ENCODE measurements at places on chromosomes 7 and 10.

DNA sequence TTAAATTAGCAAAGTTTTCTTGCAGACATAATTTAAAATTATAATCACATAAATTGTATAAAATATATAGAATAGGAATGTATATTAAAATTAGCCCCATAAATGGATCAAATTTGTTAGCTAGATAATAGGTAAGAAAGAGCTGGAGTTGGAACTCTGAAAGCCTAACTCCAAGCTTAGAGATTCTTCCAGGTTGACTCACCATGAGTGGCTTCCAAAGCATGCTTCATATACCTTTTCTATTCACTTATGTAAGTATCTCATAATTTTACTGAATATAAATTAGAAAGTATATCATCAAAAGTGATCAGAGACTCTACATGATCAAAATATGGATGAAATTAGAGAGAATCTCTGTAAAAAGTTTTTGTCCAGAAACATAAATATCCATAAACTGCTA is 320.7 kb upstream of the MAGI2 start:
- DNase-seq, result no peak

- DNase-seq, result no peak
Observed at GRCh38 chr7:118349604-118350003, 125.1 kb downstream of the ANKRD7 start.

DNA sequence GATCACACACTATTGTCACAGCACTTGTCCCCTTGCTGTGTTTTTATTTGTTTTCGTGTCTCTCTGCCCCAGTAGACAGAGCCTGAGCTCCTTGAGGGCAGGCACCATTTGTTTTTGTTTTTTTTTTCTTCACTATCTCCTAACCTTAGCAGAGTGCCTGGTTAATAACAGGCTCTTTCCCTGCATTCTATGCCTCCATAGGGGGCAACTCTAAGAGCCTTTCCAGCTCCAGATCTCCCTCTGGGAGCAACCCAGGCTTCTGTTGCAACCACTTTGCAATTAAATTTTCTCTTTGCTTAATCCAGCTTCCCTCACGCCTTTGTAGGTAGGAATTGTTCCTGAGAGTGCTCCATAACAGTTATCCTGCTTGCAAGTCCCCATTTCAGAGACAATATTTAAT is 148.4 kb downstream of the PLXDC2 start:
- no peak for DNase-seq

- DNase-seq, result no peak
Observed at GRCh38 chr10:106565546-106565945, 599.0 kb downstream of the SORCS1 start.

DNA sequence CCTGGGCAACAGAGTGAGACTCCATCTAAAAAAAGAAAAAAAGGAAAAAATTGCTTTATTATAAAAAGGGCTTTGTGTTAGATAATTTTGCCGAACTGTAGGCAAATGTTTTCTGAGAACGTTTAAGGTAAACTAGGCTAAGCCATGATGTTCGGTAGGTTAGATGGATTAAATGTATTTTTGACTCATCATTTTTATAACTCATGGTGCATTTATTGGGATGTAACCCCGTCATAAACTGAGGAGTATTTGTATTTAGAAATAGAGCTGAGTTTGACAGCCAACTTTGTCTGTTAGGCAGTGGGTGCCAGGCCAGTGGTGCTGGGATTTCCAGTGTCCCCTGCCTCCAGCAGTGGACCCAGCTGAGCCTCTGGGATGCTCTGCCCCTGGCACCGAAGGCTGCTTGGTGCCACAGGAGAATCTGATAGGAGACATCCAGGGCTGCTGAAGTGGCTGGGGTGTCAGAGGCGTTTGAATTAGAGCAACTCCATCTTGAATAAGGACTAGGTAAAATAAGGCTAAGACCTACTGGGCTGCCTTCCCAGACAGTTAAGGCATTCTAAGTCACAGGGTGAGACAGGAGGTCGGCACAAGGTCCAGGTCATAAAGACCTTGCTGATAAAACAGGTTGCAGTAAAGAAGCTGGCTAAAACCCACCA is 114.9 kb upstream of the EEPD1 start:
- no peak for DNase-seq

GRCh38 chr10:85635650-85636049 is 730.9 kb downstream of the GRID1 start:
- DNase-seq, result no peak

DNA sequence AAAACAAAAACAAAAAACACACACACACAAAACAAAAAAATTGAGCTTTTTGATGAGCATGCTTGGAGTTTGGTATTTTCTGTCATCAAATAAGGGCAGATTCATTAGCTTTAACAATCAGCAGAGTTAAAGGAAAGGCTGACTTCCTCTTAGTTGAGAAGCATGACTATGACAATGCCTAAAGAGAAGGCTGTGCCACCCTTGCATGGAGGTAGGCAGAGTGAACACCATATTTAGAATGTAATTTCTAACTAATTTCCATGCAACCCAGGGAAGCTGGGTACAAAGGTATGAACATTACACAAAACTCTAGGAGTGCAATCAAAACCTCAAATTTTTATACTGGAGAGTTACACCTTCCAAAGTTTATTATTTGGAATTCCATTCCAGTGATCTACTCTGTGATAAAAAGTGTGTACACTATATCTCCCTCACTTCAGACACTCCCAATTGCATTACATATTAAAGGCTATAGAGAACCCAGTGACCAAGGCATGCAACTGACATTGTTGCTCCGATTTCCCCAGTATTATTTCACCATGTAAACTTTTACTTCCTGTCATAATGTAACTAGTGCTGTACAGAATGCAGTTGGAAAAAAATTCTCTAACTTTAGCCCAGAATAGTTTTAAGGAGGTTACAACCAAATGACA is 9.4 kb upstream of the CYCS start:
- DNase-seq, result no peak

DNA sequence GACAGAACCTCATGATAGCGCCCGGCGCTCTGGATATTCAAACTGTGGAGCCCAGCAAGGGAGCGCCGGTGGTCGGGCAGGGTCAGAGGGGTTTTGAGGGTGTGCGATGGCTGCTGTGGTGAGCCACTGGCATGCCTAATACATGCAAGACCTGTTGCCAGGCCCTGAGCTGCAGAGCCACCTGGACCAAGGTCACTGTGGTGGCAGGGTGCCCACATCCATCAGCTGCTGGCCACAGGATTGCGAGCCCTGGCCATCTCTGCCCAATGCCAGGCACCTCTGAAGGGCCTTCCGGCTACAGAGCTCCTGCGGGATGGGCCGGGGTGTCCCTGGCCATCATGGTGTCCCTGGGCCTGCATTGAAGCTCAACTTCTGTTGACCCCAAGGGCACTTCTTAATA is 123.0 kb upstream of the TNRC18 start:
- DNase-seq, result no peak

- peak; percentile 66 for DNase-seq
Observed at GRCh38 chr7:152462995-152463708, 27.3 kb upstream of the KMT2C start.

- no peak for DNase-seq
Observed at GRCh38 chr7:106134241-106134640, 22.1 kb upstream of the SYPL1 start.

GRCh38 chr10:63068246-63068645 is 64.9 kb upstream of the NRBF2 start:
- DNase-seq, result no peak

GRCh38 chr10:33739031-33739430 is 404.6 kb upstream of the NRP1 start:
- DNase-seq, result no peak

- DNase-seq, result no peak
Observed at GRCh38 chr10:122331100-122331499, 43.4 kb upstream of the PLEKHA1 start.

GRCh38 chr10:484925-485661 is 204.4 kb downstream of the DIP2C start:
- DNase-seq, result no peak

- no peak for DNase-seq
Observed at GRCh38 chr7:87148332-87148955, 3.8 kb upstream of the DMTF1 start.

DNA sequence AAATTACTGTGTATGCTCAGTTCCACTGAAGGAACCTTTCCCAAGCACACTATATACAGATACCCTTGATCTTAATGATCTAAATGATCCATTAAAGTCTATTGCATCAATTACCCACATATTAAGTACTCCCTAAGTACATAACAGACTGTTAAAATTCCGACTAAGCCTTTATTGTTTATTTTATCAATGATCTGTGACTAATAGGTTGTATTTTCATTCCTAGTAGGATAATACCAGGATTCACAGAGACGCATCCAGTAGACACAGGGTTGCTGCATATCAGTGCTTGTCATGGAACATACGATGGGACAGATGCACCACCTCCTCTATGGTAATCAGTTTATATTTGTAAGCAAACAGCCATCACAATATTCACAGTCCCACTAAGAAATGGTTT is 159.6 kb upstream of the SLC26A5 start:
- no peak for DNase-seq

GRCh38 chr10:99431190-99431760 is 851 bp upstream of the GOT1 start:
- no peak for DNase-seq

- DNase-seq, result no peak
Observed at GRCh38 chr10:120042705-120043104, 150.2 kb downstream of the SEC23IP start.

- no peak for DNase-seq
Observed at GRCh38 chr10:114458955-114459354, 54.7 kb upstream of the AFAP1L2 start.

- no peak for DNase-seq
Observed at GRCh38 chr10:102504976-102505300, 1.2 kb downstream of the SUFU start.

- DNase-seq, result no peak
Observed at GRCh38 chr7:93156884-93157283, 8.7 kb upstream of the SAMD9L start.

- no peak for DNase-seq
Observed at GRCh38 chr7:105911961-105912575, 35.7 kb upstream of the ATXN7L1 start.

- no peak for DNase-seq
Observed at GRCh38 chr10:98431016-98431415, 15.7 kb downstream of the HPS1 start.

GRCh38 chr7:151769188-151769821 is 107.6 kb downstream of the PRKAG2 start:
- no peak for DNase-seq

GRCh38 chr7:44163591-44163990 is 22.5 kb upstream of the MYL7 start:
- DNase-seq, result no peak

- DNase-seq, result no peak
Observed at GRCh38 chr7:20681258-20681882, 65.9 kb downstream of the ABCB5 start.

GRCh38 chr10:14782691-14783363 is 8.1 kb upstream of the FAM107B start:
- no peak for DNase-seq

- no peak for DNase-seq
Observed at GRCh38 chr7:137684776-137685175, 162.0 kb downstream of the DGKI start.

GRCh38 chr10:59060852-59061251 is 115.6 kb upstream of the PHYHIPL start:
- DNase-seq, result no peak

DNA sequence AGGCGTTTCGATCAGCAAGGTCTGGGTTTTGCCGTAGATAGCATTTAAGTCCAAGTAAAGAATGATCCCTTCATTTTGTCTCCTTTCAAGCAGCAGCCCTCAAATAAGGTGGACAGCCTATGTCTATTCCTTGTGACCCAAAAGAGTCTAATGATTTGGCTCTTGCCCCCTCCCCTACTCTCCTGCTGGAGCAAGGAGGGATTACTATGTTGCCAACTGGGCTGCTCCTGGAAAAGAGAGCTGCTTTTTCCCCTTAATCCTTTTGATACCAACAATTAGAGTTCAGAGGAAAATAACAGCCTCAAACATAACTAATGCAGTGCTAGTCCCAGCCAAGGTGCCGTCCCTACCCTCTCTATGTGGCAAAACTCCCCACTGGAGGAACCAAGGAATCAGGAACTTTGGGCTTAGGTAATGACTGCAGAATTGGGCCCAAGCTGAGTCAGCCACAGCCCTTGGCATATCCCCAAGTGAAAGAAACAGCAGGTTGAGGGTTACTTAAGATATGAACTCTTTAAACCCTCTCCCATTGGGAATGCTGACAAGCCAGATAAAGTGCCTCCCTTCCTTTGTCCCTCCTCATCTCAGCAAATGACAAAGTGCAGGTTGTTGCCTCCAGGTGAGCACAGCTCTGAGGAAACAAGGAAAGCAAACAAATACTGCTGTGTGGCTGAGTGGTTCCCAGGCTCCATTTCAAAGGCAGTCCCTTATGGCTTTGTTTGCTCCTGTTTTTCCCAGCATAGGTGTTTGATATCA is 643.7 kb downstream of the INHBA start:
- no peak for DNase-seq

DNA sequence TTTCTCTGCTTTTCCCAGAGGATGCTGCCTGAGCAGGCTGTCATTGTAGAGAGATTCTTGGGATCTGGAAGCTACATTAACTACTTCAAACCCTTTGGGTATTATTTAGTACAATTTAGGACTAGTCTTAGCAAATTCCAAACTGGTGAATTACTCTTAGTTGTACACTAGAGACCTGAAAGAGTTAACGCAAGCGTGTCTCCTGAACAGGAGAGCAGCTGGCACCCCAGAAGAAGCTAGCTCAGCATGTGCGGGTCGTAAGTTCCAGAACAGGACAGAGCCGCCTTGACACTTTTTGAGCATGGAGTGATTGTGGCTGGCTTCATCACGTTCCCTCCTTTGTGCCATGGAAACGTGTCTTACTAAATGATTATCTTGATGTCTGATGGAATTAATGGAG is 495.7 kb upstream of the TPK1 start:
- DNase-seq, result no peak

DNA sequence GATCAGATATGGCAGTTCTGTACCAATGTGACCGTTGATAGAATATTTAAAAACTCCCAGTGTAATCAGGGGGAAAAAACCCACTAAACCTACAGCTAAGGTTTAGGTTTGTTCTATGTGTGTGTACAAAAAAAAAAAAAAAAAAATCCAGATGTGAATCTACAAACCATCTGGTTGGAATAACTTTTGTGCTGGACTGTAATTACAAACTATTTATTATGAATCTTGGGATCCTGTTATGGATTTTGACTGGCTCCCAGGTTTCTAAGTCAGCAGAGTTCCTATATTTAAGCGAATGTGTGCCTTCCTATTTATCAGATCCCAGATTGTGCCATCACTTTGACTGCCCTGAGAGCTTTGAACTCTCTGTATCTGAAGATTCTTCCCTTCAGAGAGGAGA is 29.1 kb downstream of the BMPER start:
- DNase-seq, result no peak

DNA sequence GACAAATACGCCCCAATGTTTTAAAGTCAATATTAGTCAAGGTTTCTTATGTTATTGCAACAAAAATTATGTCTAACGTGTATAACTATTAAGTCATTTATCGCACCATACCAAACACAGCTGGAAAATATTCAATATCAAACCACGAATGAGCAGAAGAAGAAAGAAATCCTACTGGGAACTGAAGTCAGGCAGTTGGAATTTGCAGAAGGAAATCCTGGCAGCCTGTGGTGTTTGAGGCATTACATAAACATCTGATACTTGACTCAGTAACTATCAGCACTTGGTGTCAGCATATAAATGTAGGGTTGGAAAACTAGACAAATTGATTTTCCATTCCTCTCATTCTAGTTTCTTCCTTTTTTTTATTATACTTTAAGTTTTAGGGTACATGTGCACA is 83.4 kb upstream of the NUPR2 start:
- DNase-seq, result no peak

Measured in right renal cortex interstitium (tissue), 3 donors.